NCI-H2081 (cell line): ENCODE measurements at places on chromosomes 16 and 17.

DNA sequence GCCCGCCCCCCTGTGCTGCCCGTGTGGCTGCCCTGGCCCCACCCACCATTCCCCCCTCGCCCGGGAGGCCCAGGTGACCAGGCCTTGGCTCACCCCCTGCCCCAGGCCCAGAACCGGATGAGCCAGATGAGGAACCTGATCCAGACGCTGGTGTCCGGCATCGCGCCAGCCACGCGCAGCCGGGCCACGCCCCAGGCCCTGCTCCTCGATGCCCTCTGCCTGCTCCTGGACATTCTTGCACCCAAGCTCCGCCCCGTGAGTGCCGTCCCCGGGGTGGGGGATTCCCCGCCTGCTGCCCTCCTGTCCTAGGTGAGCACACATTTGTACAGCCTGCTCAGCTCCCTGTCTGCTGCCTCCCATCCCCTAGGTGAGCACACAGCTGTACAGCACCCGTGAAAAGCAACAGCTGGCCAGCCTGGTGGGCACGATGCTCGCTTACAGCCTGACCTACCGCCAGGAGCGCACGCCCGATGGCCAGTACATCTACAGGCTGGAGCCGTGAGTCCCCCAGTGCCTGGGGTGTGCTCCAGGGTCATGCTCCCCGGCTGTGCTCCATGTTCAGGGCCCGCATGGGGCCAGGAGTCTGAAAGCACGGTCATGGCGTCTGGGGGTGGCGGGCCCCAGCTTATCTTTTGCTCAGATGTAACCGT is 4.8 kb downstream of the GNG13 start:
- DNase-seq: no peak

- no peak for DNase-seq
Observed at GRCh38 chr17:79826204-79826680, 13.0 kb downstream of the CBX4 start.

GRCh38 chr16:79601092-79601930 is 774 bp upstream of the MAF start:
- no peak for DNase-seq

DNA sequence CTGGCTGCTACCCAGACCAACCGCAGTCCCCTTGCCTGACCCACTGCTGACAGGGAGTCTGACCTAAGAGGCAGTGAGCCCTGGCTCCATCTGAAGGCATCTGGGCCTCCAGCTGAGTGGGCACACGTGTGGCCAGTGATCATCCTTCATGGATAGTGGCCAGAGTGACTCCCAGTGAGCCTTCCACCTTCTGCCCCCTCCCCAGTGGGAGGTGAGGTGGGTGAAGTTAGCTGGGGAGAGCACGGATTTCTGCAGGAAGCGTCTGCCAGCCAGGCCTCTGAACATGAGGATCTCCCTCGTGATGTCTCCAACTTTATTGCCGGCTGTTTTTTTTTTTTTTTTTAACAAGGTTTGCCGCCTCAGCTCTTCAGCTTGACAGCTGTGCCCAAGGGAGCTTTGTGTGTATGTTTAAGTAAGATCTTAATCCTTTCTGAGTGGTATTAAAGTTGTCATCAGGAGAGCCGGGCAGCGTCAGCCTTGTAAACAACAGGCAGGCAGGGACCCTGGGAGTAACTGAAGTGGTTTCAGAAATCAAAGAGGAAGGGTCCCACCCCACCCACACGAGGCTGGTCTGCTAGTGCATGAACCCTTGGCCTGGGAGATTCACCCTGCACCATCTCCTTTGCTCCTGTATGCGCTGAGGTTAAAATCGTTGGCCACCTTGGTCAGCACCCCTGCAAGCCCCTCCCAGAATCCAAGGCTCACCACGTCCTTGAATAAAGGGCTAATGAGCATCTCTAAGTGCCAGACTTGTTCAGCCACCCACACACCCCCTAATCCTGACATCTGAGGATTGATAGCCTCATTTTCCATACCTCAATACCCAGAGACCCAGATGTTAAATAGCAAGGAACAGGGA is 33.3 kb downstream of the RHBDL3 start:
- no peak for DNase-seq

- DNase-seq: no peak
Observed at GRCh38 chr17:8237886-8238285, 10.0 kb downstream of the CTC1 start.
